Stimulated activated CD4-positive, alpha-beta T cell treated with anti-CD3 and anti-CD28 coated beads, Interleukin-4, amount 100 ng/mL, for 48 hours (primary cell): ENCODE measurements at places on chromosomes 4 and X.

DNA sequence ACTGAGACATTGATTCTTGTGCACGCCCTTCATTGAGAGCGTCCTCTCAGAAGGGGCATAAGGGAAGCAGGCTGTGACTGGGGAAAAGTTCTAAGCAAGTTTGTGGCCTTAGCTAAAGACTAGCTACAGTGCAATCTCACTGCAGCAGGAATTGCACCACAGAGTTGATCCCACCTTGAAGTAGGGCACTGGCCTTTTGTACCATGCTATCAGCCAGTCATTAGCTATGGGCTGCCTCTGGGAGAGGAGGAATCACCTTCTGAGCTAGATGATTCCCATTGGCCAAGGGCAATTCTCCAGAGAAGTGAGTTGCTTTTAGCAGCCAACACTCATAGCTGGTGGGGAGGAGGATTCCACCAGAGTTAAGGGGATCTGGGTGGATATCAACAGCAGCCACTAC, 142.6 kb upstream of the SCML1 start:
- DNase-seq, result no peak

- no peak for DNase-seq
These were observed 12.0 kb upstream of the RBBP7 start for GRCh38 chrX:16882169-16882568.

- DNase-seq, result no peak
These were observed 977.1 kb upstream of the PRKX start for GRCh38 chrX:4690521-4690920.

DNA sequence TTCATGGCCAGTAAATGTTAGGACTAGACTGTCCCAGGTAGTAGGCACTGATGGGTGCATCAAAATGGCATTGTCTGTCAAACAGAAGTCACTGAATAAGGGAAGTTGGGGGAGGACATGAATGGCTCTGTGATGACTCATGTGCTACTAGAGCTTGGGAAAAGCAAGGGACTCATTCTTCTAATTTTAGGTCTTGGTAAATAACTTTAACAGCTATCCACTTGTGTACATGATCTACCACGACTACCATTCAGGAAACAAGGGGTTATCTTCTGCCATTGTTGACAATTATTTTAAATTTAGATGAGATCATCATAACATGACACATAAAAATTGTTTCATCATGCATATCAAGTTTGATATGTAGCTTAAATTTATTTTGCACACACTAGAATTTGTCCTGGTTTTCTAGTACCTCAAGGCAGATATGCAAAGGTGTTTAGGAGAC, 6.3 kb downstream of the AREG start:
- no peak for DNase-seq

DNA sequence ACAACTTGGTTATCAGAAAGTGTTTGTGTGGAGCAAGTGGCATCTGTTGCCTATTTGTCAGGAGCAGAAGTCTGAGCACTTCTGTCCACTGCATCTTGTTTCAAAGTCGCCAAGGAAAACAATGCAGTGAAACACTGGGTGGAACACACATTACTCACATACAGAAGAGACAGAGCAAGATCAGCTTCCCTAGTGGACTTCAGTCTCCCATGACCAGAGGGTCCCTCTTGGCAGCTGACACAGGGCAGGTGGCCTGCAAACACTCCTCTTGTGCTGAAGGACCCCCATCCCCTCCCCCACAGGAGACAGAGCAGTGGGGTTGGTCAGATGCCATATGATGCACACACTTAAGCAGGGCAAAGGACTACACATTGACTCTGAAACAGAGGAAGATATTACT, 3.6 kb upstream of the BBS12 start:
- DNase-seq, result no peak

DNA sequence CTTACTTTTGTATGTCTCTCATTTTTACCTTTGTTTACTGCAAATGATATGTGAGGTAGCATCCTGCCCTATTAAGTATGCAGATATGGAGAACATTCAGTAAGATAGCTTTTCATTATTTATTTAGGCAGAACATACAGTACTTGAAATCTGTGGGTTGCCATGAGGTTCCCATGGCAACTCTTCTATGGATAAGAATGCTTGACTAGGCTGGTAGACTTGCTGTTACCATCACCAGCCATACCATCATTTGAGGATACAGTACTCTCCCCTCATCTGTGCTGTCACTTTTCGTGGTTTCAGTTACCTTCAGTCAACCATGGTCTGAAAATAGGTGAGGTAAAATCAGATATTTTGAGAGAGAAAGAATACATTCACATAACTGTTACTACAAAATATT, 56.7 kb downstream of the NAF1 start:
- no peak for DNase-seq

DNA sequence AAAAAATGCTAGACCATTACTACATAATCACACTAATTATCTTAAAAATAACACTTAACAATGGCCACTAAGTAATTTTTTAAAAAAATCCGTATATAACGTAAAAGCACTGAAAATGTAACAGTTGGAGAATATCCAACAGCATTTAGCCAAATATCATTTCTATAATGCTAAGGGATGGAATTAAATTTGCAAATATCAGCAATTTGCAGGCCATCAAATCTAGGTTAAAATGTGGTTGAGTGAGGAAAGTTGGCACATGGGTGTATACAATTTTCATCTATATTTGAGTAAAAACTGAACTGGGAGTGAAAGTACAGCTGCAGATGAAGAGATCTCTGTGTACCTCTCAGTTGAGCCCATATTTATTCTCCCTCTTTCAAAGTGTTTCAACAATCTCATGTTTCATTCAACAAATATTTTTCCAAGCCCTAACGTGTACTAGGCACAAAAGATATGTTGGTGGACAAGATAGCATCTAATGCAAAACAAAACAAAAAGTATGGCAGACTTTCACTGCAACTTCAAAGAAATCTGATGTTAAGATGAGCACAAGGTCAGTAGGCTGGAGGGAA, 63.0 kb downstream of the MBNL3 start:
- no peak for DNase-seq

GRCh38 chr4:55931833-55932232, 16.9 kb upstream of the CEP135 start:
- no peak for DNase-seq

GRCh38 chr4:66284991-66285451, 614.7 kb upstream of the EPHA5 start:
- no peak for DNase-seq

GRCh38 chr4:112564706-112565270, 48.8 kb upstream of the NEUROG2 start:
- DNase-seq, result no peak

DNA sequence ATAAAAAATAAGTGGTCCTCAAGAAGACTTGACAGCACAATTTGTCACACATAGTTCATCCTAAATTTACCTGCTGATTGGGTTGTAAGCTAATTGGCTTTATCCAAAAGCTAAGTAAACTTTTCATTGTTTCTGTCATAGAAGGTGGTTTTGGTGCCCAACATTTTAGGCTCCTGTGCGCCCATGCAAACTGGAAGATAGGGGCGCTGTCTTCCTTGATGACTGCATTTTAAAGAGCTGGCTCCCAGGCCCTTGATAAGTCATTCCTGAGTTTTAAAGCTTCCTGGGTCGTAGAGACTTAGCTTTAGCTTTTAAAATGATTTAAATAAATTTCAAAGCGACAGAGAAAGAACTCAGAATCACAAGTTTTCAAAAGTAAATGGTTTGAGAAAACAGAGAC, 625.4 kb upstream of the GALNT7 start:
- DNase-seq, result no peak

- DNase-seq, result no peak
These were observed 53.0 kb upstream of the GABRA2 start for GRCh38 chr4:46442963-46443362.

DNA sequence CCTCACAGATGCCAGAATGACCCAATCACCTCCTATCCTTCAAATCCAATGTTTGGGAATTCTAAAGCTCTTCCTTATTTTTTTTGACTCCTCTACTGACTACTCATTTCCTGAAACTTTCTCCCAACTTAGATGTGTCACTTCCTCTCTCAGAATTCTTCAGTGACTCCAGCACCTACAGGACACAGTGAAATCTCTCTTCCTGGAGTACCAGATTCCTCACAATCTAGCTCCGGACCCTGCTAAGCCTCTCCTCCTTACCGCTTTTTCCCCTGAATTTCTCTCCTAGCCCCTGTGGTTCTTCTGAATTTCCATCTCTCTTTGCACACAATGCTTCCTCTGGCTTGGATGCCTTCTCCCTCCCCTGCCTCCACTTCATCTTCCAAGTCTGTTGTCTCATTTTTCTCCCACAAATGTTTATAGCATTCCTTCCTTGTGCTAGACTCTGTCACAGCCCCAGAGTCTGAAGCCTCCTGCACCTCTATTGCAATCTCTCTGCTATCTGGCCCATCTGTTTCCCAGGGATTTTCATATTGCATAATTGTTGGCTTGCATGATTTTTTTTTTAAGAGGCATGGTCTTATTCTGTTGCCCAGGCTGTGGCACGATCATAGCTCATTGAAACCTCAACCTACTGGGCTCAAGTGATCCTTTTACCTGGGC, 80.1 kb downstream of the ANAPC4 start:
- DNase-seq, result no peak

- DNase-seq, result no peak
These were observed 21.4 kb downstream of the PHEX start for GRCh38 chrX:22053481-22053880.

- DNase-seq, result no peak
These were observed 17.1 kb upstream of the ANTXR2 start for GRCh38 chr4:80090090-80090489.

GRCh38 chr4:163758032-163758431, 263.5 kb downstream of the TMA16 start:
- DNase-seq, result no peak

DNA sequence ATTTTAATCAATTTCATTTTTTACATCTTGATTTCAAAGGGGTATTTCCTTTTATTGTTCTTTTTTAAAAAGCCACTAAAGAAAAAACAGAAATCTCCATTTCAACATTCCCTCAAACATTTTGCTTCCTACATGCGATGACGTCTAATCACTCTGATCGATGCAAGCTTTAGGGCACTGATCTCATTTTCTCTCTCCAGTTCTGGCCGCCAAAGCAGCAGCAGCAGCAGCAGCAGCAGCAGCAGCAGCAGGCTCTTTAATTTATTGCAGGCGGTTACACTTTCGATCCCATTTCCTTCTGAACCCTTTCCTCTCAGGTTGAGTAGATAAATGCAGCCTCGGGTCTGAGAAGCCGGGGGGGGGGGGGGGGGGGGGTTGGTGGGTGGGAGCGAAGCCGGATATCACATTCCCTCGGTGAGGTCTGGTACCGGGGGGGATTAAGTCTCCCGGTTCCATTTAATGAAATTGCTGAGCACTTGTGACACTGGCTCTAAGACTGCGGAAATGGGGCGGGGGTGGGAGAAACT, 3.4 kb upstream of the PCDH7 start:
- DNase-seq, result no peak

DNA sequence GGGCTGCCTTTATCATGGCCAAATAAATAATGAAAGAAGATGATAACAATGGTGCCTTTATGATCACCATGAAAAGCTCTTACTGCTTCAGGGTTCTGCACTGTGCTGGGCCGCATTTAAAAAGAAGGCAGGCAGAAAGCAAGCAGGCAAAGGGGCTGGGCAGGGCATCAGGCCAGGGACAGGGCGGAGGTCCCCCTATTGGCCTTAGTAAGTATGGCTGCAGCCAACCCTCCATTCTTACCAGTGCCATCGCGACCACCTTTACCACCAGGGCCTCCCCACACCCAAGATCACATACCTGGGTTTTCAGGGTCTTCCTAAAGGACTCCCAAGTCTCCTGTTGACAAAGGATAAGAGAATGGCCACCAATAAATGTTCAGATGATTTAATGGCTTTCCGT, 38.9 kb downstream of the CNGA2 start:
- DNase-seq, result no peak

GRCh38 chr4:109738104-109738872, 8.4 kb upstream of the PLA2G12A start:
- DNase-seq, result no peak

- no peak for DNase-seq
These were observed 281.7 kb downstream of the PPP1R2C start for GRCh38 chrX:42496239-42496638.

- no peak for DNase-seq
These were observed 2430.3 kb downstream of the PCDH7 start for GRCh38 chr4:33150525-33150910.

DNA sequence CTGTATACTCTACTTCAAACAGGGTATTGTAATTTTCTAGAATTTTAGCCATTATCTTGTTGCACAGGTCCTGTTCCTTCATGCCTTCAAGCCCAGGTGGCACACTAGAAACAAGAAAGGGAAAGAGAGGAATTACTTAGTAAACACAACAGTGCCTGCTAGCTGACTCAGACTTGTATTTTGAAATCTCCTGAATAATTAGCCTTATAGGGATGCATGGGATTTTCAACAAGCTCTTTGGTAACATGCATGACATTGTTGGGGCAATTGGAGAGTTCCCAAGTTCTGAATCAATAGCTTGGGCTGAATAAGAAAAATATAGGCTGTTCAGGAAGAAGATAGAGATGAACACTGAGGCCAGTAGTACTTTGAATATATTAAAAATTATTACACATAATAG, 118.8 kb downstream of the FAM13A start:
- no peak for DNase-seq

- no peak for DNase-seq
These were observed 99.8 kb downstream of the PJA1 start for GRCh38 chrX:69065451-69065850.

GRCh38 chr4:110088670-110089069, 109.7 kb downstream of the ELOVL6 start:
- peak; percentile 19 for DNase-seq
